Left ventricle myocardium superior (tissue), 1 donor: ENCODE measurements at places on chromosomes 3 and 15.
A peak's percentile ranks its signal among the peaks of the same experiment; 100 is the strongest.

- DNase-seq: no peak
Measured at GRCh38 chr15:94417501-94418293, 186.3 kb downstream of the MCTP2 start.

- no peak for DNase-seq
Measured at GRCh38 chr3:112799946-112800345, 46.7 kb downstream of the CD200R1L start.

GRCh38 chr15:101625184-101625583 is 27.0 kb downstream of the TM2D3 start:
- DNase-seq: no peak

DNA sequence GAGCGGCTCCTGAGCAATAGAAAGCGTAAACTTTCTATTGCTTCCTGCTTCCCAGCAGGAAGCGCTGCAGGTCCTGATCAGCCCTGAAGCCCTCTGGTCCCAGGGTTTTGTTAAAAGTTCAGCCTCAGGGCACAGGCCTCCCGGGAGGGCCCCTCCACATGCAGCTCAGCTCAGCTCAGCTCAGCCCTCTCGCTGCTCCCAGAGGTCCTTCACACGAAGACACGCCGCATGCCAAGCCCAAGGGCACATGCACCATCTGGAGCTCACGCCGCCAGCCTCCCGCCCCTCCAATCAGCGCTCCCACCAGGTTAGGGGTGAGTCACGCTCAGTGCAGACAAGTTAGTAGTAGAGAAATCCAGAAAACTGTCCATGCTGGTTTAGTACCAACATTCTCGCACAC is 12.7 kb downstream of the TKT start:
- DNase-seq: peak; percentile 49

DNA sequence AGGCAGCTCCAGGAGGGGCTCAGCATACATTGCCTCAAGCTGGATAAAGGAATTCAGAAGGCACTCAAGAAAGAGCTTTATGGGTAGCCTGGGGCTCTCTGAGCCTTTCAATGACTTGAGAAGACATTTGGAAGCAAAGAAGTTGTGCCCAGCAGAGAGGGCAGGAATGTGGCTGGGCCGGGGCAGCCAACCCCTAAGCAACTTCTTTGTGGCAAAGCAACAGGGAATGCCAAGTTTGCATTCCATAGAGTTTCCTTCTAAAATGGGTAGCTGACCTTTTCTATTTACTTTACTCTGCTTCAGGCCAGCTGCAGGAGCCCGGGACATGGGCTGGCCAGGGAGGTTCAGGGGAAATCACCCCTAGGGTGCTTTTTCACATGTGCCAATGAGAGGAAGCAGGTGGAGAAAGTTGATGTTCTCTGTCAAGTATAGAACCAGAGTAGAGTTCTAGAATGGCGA is 45.6 kb downstream of the CCDC12 start:
- no peak for DNase-seq

DNA sequence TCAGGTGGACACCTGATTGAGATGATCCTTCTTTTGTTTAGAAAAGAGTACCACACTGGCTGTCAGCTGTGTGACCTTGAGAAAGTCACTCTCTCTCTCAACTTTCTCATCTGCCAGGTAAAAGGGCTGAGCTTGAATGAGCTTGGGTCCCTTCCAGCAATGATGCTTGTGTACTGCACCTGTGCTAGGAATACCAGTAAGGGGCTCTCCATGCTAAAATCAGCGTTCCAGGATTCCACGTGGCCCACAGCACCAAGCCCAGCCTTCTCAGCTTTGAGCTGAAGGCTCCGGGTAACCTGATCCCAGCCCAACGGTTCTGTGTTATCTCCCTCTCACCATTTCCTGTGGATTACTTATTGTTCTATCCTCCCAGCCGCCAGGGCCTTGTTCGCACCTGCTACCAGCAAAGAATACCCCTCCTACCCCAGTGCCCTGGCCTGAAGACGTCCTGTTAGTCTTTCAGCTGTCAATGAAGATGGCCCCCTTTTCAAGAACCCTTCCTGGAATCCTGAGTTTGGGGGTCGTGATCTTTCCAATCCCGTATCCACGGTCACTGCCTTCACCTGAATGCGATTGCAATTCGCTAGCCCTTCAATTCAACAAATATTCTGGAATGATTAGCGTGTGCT is 54.2 kb upstream of the CGNL1 start:
- no peak for DNase-seq

DNA sequence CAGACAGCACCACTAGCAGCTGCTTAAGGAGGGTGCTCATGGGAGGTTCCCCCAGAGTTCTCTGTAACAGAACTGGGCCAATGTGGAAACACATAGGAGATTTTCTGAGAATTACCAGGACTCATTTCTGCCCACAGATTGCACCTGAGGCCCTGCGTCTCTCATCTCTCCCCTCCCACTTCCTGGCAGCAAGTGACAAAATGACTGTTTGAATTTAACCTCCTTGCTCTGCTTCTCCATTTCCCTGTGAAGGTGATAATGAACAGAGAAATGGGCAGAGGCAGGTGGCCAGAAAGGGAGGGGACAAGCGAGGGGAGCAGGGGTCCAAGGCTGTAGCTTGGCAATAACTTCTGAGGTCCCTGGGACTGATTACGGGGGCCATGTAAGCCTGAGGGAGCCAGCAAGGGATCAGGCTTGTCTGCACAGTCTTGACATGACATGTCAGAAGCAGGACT is 8.0 kb downstream of the EPHB1 start:
- no peak for DNase-seq

DNA sequence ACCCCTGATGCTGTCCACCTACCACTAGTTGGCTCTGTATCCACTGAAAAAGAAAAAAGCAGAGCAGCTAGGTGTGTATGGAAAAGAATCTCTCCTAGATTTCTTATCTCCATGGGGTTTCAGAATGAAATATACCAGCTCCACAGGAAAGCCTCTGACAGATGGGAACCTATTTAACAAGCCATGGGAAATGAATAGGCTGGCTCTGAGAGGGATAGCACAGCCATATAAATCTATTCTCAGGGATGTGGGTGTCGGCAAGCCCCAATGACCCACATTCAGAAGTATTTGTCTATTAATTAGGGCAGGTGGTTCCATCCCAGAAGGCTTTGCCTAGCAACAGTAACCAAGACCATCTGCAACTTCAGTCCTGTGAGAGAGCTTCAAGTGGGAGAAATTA is 694.1 kb downstream of the AGBL1 start:
- no peak for DNase-seq

- DNase-seq: no peak
Measured at GRCh38 chr15:45921376-45921775, 286.5 kb downstream of the SQOR start.

- no peak for DNase-seq
Measured at GRCh38 chr3:66904336-66904735, 93.8 kb upstream of the KBTBD8 start.

GRCh38 chr3:38121451-38121831 is 15.5 kb downstream of the ACAA1 start:
- DNase-seq: peak; percentile 35

DNA sequence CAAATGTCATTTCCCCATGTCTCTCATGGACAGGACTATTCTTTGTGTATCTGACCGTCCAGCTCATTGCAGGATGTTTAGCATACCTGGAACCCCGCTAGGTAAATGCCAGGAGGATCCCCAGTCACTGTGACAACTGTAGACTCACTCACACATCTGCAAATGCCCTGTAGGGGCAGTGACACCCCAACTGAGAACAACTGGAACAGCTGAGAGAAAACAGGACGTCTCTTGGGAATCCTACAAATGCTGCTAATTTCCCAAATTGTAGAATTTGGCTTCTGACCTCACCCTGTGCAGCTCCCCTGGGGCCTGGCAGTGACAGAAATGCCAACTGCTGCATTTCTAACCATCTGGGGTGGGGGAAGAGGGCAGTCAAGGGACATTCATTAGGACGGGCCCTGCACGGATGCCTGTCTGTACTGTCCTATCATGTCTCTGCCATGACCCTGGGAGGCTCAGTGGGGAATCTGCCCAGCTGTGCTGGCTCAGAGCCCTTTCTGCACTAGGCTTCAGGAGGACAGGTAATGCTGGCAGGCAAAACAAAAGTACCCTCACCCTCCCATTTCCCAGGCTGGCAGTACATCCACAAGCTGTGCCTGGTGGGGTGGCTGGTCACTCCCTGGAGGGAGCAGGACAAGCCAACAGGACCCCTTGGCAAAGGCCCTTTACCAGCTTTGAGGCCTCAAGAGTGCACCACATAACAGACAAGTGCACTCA is 30.4 kb downstream of the RAB6B start:
- DNase-seq: no peak

DNA sequence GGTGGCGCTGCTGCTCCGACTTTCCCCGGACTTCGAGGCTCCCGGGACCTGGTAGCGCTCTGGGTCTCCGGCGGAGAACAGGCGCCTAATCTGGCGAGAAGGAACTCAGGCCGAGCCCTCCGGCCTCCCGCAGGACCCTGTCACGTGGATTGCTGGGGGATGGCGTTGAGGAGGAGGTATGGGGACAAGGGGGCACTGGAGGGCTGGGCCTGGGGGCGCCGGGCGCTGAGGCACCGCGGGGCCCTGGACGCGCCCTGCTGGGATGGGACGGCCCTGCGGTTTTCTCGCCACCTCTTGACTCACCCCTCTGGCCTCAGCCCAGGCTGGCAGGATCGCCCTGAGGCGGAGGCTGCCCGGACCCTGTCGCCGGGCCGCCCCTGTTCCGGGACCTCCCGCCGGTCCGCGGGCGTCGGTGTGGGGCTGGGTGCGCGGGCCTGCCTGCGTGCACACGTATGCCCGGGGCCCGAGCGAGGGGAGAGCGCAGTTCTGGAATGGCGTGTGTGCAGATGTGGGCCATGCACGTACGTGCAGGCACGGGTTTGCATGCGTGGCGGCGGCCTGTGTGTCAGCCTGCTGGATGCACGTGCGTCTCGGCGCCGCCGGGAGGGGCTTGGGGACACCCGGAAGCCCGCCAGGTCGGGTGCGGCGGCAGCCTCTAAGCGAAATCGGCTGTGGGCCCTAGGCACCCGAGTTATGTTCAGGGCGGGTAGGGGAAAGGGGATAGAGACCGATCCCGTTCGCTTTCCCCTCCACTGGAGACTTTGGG is 752 bp downstream of the C15orf39 start:
- DNase-seq: peak; percentile 89

DNA sequence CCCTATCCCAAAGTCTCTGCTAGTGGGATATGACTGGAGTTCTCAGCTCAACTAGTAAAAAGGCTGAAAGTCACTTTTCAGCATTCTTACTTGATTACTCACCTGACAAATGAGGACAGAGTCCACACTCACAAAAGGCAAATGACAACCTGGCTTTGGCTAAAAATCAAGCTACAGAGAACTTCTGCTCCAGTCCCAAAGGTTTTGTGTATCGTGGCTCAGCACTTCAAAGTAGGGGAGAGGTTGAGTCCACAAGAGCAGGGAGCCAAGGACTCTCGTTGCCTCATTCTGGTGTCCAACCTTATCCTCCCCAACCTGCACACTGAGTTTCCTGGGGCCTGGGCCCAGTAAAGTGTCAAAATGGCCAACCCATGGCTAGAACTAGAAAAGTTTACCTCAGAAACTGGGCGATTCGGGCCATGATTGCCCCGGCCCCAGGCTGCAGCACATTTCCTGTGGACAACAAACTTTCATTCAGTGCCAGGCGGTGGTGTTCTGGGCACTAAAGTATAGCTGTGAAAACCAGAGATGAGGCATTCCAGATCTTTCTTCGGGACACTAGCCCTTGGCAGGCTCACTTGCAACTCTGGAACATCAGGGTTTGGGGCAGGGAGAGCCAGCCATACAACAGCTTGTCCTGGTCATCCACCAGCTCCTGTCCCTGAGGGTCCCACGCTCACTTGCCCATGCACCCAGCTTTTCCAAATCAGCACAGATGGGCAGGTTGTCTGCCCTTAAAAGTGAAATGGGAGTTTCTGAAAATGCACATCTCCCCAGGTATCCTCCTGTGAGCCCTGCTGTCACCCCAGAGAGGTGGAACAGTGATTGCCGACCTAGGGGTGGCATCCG is 3.1 kb downstream of the ACAA1 start:
- DNase-seq: no peak

DNA sequence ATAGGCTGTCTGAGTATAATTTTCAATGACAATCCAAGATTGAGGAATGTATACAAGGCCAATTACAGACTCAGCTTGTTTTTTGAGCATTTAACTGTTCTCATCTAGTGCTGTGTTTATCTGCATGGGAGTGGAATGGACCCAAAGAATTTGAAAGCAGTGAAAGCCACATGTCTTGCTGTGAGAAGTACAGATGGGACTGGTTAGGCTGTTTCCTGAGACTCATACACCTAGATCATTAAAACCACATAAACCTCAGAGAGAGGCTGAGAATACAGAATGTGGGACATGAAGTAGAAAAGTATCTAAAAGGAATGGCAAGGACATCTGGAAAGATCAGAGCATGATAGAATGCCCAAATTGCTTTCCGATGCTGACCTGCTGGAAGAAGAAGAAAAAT is 224.6 kb downstream of the NLGN1 start:
- no peak for DNase-seq

- peak; percentile 86 for DNase-seq
Measured at GRCh38 chr15:98647026-98647773, 1.1 kb upstream of the IGF1R start.

- peak; percentile 84 for DNase-seq
Measured at GRCh38 chr15:70062321-70062956, 35.3 kb downstream of the TLE3 start.

DNA sequence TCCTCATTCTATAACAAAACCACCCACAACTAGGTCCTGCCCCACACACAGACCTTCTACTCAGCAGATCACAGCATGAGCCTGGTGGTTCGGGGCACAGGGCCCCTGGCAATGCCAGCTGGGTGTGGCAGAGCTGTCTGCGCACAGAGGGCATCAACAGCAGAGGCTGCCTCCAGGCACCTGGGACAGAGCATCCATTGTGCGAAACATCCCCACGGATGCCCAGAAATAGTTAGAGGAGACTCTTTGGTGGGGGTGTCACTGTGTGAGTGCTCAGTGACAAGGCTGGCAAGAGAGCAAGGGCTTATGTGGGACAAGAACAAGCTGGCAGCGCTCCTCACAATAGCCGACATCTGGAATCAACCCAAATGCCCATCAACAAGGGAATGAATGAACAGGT is 487.4 kb upstream of the PROK2 start:
- DNase-seq: no peak

- no peak for DNase-seq
Measured at GRCh38 chr3:66416556-66417304, 84.1 kb downstream of the LRIG1 start.

- DNase-seq: no peak
Measured at GRCh38 chr3:167162083-167162482, 218.0 kb downstream of the ZBBX start.

- no peak for DNase-seq
Measured at GRCh38 chr3:46477145-46477544, 12.4 kb upstream of the LTF start.

- DNase-seq: no peak
Measured at GRCh38 chr3:155791190-155791589, 14.9 kb downstream of the C3orf33 start.

DNA sequence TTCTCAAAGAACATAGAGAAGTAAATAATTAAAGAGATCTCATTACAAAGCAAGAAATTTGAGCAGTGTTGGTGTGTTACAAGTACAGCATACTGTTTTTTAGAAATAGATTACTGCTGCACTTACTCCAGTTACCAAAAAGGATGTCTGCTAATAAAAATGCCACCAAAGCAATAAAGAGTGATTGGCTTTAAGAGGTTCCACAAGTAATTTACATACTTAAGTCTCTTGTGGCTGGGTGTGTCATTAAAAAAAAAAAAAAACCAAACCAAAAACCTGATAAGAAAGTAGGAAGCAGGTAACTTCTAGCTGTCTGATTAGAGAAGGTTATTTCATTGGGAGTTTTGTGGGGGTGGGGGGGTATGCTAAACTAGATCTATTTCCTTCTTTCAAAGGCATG is 15.2 kb downstream of the RAB11A start:
- no peak for DNase-seq
